ENCODE measurements at places on chromosomes 3 and 15. TPM values are rescaled to one million over a fixed set of nuclear protein-coding genes. Genes with fewer than 3 reads are reported as not detected.
A peak's percentile ranks its signal among the peaks of the same experiment; 100 is the strongest.

DNA sequence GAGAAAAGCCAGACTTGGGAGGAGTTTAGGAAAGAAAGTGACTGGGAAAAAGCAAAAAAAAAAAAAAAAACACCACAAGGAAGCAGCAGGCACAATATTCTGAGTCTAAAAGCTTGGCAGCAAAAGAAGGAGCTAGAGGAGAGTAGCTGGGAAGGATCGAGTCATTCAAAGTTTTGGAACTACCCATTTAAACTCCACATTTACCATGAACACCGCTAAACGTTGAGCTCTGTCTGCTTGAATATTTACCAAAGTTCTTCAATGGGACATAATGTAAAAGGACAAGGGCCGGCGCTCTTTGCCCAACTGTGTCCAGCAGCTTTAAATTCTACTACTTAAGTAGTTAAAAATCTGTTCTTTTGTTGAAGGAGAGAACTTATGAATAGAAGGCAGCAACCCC lies 481.9 kb downstream of the FOXP1 start:
- no peaks in the 10 kb centered on the region for H3K36me3 ChIP-seq
- H3K27ac ChIP-seq = peak overlapping the region; percentile 9
- H3K4me1 ChIP-seq = no peaks in the 10 kb centered on the region
- no peak for DNase-seq
- no peak overlapping the region for H3K4me3 ChIP-seq

- no peak overlapping the region for H3K27ac ChIP-seq
- no peaks in the 10 kb centered on the region for H3K27me3 ChIP-seq
Observed at GRCh38 chr3:100033903-100034471, 80.3 kb downstream of the FILIP1L start.

- peaks cover 17% of the 10 kb centered on the region for H3K36me3 ChIP-seq
- H3K4me3 ChIP-seq = no peak overlapping the region
- no peaks in the 10 kb centered on the region for H3K4me1 ChIP-seq
- no peak overlapping the region for H3K27ac ChIP-seq
- no peaks in the 10 kb centered on the region for H3K27me3 ChIP-seq
Observed at GRCh38 chr15:42632105-42632675, 56.8 kb downstream of the STARD9 start.

DNA sequence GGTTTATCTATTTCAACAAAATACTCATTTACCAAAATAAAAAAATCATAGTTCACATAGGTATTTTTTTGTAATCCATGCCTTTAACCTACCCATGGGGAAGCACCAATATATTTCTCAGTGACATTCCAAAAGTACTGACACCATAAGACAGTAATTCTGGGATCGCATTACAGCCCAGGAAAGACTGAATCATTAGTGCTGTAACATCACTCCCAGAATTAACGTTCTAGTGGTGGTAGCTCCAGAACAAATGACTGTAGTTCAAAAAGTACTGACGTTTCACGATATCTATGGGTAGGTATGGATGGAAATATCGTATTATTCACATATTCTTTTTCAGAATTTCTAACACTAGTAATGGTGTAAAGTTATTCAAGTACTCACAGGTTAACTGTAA lies 54.3 kb upstream of the NEK10 start:
- no peak overlapping the region for H3K27ac ChIP-seq
- no peaks in the 10 kb centered on the region for H3K4me1 ChIP-seq
- H3K4me3 ChIP-seq = no peak overlapping the region
- no peaks in the 10 kb centered on the region for H3K27me3 ChIP-seq
- no peak for DNase-seq

DNA sequence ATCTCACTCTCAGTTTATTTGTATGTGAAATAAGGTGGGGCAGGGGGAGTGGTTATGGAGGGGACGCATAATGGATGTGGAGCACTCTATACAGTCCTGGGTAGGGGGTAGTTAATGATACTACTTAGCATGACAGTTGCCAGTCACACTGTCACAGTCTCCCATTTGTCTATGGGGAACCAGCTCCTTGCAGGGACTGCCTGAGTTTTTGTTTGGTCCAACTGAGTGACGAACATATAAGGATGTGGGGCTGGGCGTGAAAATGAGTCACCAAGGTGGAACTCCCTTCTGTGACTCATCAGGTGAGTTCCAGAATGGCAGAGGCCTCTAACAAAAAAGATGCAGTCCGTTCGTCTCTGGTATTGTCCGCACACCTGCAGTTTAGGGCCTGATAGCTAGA lies 235.3 kb upstream of the ST8SIA2 start:
- H3K27ac ChIP-seq = no peak overlapping the region

DNA sequence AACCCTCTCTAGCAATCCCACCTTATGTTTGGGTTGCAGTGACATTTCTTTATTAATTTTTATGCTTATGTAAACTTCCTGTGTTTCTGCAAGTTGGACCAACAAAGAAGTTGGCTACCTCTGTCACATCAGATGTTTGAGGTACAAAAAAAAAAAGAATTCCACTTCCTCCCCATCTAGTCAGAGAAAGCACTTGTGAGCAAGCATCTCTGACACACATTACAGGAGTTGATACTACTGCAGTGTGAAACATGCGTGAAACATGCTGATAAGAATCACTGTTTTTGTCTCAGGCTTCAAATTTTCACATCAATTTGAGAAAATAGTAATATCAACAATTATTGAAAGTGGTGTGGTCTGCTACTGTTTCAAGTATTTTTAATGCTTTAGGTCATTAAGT lies 1.3 kb downstream of the SCAANT1 start:
- H3K27me3 ChIP-seq = no peaks in the 10 kb centered on the region
- H3K4me1 ChIP-seq = no peaks in the 10 kb centered on the region
- no peak for DNase-seq
- H3K27ac ChIP-seq = no peak overlapping the region
- peaks cover under 1% of the 10 kb centered on the region for H3K36me3 ChIP-seq

The P2RY14 gene
- 3.6 TPM for total RNA-seq

The CCDC39 gene
- total RNA-seq = not detected

The MED12L gene
- total RNA-seq = 0.07 TPM

DNA sequence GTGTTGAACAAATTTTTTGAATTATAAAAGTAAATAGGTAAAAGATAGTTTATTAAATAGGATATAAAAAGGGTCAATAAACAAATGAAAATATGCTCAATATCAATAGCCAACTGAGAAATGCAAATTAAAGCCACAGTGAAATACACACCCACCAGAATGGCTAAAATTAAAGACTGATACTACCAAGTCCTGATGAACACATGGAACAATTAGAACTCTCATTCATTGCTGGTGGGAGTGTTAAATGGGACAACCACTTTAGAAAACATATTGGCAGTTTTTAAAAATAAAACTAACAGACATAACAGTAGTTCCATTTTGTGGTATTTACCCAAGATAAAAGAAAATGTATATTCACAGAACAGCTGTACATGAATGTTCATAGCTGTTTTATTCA lies 41.2 kb downstream of the CCDC32 start:
- DNase-seq = no peak
- no peaks in the 10 kb centered on the region for H3K27me3 ChIP-seq
- H3K27ac ChIP-seq = no peak overlapping the region
- no peaks in the 10 kb centered on the region for H3K36me3 ChIP-seq
- no peaks in the 10 kb centered on the region for H3K4me1 ChIP-seq
- no peak overlapping the region for H3K4me3 ChIP-seq

DNA sequence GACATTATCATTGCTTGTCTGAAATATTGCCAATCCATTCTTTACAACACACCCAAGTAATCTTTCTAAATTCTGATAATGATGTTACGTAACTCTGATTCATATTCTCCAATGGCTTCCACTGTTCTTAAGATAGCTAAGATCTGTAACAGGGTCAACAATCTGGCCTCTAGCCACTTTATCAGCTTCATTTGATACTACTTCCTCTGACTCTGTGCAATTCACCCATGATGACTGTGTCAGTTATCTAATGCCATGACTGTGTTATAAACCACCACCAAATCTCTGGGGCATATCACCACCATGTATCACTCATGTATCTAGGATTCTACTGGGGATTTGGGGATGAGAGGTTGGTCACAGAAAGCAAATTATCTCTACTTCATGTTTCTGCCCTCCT lies 44.0 kb downstream of the CD200 start:
- no peaks in the 10 kb centered on the region for H3K4me1 ChIP-seq
- no peak overlapping the region for H3K27ac ChIP-seq
- H3K36me3 ChIP-seq = no peaks in the 10 kb centered on the region
- no peaks in the 10 kb centered on the region for H3K27me3 ChIP-seq

DNA sequence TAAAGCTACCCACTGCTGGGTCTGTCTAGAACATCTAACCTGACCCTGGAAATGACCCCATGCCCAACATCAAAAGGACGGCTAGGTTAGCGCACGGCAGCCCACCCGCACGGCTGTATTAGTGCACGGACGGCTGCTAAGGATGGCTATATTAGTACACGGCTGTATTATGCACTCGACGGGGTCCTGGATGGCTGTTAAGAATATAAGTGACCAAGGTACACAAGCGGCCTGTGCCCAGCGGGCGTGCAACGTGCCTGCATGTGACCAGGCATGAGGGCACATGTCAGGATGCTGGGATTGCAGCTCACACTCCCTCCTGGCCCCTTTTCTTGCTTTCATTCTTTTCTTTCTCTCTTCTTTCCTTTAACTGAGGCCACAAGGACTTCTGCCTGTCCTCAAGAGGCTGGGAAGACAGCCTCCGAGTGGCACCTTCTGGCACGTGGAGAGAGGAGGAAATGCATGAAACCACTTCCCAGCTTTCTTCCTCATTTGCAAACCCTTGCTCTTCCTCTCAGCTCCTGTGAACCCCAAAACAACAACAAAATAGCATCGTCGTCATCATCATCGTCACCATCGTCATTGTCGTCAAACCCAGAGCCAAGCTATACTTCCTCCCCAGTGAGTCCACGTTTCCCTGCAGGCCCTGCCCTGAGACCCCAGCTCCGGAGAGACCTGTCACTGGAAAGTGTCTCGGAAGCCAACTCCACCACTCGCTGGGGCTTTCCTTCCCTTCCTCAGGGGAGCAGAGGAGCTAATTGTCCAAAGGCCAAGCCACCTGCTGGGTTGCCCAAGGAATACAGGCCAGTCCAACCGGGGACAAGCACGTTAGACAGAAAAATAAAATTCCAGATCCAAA lies 101.8 kb downstream of the CHSY1 start:
- H3K4me3 ChIP-seq = no peak overlapping the region
- peaks cover 28% of the 10 kb centered on the region for H3K4me1 ChIP-seq

DNA sequence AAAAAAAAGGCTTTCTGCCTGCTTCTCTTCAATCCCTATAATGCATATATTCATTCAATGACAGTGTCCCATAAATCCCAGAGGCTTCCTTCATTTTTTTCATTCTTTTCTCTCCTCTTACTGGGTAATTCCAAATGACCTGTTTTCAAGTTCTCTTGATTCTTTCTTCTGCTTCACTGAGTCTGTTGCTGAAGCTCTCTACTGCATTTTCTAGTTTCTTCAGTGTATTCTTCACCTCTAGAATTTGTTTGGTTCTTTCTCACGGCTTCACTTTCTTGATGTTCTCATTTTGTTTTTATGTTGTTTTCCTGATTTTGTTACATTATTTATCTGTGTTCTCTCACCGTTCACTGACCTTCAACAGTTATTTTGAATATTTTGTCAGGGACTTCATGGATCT lies 141.6 kb downstream of the SCAPER start:
- no peak for DNase-seq
- no peaks in the 10 kb centered on the region for H3K4me1 ChIP-seq
- H3K27ac ChIP-seq = no peak overlapping the region
- no peak overlapping the region for H3K4me3 ChIP-seq
- H3K27me3 ChIP-seq = no peaks in the 10 kb centered on the region
- peaks cover 41% of the 10 kb centered on the region for H3K36me3 ChIP-seq
